ENCODE measurements at places on chromosomes 4 and X.

GRCh38 chrX:65994519-65995506, 45.1 kb downstream of the VSIG4 start:
- no peak overlapping the region for H3K27ac ChIP-seq
- H3K4me1 ChIP-seq: peaks cover 7% of the 10 kb centered on the region
- DNase-seq: no peak

GRCh38 chr4:82694046-82694445, 104.5 kb downstream of the SCD5 start:
- DNase-seq: no peak
- H3K27me3 ChIP-seq: no peaks in the 10 kb centered on the region
- no peaks in the 10 kb centered on the region for H3K4me1 ChIP-seq
- H3K27ac ChIP-seq: no peak overlapping the region
- H3K36me3 ChIP-seq: no peaks in the 10 kb centered on the region

DNA sequence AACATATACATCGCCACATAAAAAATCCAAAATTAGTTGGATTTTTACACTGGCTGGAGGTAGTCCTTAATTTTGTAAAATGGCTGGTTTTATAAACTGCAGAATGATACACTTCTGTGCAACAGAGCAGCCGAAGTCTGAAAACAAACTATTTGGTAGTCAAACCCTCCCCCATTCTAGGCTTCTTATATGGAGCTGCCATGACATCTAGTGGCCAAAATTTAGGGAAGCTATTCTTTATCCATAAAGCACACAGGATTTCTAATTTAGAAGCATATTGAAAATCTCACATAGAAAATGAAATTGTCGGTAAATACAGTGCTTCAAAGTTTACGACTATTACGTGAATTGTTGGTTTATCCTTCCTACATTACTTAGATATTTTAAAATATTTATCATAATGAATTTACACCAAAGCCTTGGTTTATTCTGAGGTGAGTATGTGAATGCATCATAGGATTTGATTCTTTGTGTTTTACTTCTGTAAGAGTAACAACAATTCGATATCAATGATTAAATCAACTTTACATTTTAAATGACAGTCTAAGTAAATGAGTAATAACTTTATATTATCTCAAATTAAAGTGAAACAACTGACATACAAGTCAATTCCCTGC, 113.4 kb upstream of the FAM241A start:
- no peaks in the 10 kb centered on the region for H3K4me1 ChIP-seq
- no peak overlapping the region for H3K27ac ChIP-seq
- no peaks in the 10 kb centered on the region for H3K36me3 ChIP-seq

- peaks cover 4% of the 10 kb centered on the region for H3K27me3 ChIP-seq
- no peak for DNase-seq
- no peak overlapping the region for H3K27ac ChIP-seq
- H3K4me1 ChIP-seq: no peaks in the 10 kb centered on the region
- H3K36me3 ChIP-seq: no peaks in the 10 kb centered on the region
Measured at GRCh38 chr4:113404841-113405240, 355.4 kb downstream of the ANK2 start.

DNA sequence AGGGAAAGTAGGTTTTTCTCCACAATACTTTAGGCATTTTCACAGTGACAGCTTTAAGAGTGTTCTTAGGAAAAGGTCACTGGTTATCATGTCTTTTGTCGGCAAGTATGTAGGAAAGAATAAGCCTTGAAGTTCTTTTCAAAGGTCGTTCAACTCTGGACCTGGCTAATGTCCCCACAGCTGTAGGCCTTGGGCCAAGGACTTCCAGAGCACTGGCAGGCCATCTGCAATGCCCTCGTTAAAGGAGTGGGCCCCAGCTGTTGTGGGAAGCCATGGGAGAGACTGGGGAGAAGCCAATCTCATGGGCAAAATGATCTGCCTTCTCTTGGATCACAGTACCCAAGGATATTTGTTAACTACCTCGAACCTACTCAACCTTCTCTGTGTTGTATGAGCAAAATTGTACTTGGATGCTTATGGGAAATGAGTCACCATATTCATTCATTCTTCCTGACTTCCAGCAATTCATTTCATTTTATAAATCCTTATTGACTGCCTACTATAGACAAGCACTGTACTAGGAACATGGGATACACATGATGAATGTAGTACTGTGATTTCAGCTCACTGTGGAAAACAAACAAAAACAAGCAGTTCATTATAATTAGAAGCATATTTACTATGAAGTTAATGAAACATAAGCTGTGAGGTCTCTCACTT, 141.1 kb upstream of the KIT start:
- H3K4me1 ChIP-seq: no peaks in the 10 kb centered on the region
- H3K27me3 ChIP-seq: no peaks in the 10 kb centered on the region
- no peak for DNase-seq

DNA sequence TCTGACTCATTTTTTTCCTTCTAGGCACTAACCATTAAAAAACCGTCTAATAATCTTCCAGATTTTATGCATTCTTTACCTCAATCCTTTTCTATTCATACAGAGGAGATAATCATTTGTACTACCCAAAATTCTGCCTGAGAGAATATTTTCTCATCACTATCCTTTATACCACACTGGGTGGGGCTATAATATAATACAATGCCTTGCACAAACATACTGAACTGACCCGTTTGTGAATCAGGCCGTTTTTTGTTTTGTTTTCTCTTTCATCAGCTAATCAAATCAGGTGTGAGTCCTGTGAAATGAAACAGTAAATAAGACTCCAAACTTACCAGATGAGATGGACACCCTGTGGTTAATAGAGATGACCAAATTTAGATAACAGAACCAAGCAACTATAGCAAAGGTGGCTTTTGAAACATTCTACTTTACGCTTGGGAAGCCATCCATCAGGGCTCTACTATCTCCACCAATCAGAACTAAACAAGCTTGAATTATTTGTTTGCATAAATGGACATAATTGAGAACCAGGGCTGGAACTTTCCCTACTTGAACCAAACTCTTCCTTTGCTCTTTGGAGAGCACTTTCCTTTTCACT, 573.0 kb downstream of the GABRG1 start:
- H3K27me3 ChIP-seq: no peaks in the 10 kb centered on the region

DNA sequence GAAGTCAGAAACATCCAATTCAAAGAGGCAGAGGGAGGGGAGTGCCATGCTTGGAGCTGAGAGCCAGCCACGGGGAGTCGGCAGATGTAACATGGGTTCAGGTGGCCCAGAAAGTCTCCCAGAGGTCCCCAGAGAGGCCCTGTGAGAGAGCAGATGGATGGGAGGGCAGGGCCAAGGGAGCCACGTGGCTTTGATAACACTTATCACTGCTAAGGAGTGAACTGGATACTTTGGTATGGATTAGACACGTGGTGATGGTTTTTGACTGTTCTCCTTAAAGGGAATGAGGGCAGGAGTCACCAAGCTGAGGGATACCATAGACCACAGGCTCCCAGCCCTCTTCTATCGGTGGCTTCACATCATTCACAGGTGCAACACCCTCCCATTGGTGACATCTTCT, 13.7 kb downstream of the CCKAR start:
- H3K36me3 ChIP-seq: no peaks in the 10 kb centered on the region
- H3K27ac ChIP-seq: no peak overlapping the region
- no peak for DNase-seq
- no peaks in the 10 kb centered on the region for H3K4me1 ChIP-seq

DNA sequence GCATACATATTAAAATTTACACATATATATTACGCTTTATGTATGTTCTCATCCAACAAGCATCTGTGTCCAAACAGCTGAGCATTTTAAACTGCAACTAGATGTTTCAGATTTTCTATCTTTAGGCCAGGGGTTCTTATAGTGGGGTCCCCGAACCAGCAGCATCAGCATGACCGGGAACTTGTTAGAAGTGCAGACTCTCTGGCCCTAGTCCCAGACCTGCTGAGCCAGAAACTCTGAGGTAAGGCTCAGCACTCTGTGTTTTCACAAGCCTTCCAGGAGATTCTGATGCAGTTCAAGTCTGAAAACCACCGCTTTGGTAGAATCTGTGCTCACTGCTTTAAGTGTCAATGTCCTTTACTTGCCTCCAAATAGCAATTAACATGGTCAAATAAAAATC, 266.2 kb upstream of the CASK start:
- H3K27ac ChIP-seq: no peak overlapping the region
- H3K27me3 ChIP-seq: no peaks in the 10 kb centered on the region
- no peak overlapping the region for H3K4me3 ChIP-seq
- no peaks in the 10 kb centered on the region for H3K4me1 ChIP-seq
- DNase-seq: no peak

DNA sequence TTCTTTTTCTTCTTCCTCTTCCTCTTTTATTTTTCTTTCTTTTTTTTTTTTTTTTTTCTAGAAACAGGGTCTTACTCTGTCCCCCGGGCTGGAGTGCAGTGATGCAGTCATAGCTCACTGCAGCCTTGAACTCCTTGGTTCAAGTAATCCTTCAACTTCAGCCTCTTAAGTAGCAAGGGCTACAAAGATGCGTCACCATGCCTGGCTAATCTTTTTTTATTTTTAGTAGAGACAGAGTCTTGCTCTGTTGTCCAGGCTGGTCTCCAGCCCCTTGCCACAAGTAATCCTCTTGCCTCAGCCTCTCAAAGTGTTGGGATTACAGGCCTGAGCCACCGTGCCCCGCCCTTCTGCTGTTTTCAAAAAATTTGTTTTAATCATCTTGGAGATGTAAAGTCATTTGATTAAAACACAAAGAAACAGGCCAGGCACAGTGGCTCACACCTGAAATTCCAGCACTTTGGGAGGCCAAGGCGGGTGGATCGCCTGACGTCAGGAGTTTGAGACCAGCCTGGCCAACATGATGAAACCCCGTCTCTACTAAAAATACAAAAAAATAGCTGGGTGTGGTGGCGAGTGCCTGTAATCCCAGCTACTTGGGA, 28.1 kb downstream of the SYNPO2 start:
- no peaks in the 10 kb centered on the region for H3K36me3 ChIP-seq
- DNase-seq: no peak
- no peak overlapping the region for H3K27ac ChIP-seq
- peaks cover 21% of the 10 kb centered on the region for H3K27me3 ChIP-seq

- H3K4me3 ChIP-seq: no peak overlapping the region
- no peaks in the 10 kb centered on the region for H3K4me1 ChIP-seq
Measured at GRCh38 chr4:179123084-179123483, 1680.8 kb upstream of the AGA start.

DNA sequence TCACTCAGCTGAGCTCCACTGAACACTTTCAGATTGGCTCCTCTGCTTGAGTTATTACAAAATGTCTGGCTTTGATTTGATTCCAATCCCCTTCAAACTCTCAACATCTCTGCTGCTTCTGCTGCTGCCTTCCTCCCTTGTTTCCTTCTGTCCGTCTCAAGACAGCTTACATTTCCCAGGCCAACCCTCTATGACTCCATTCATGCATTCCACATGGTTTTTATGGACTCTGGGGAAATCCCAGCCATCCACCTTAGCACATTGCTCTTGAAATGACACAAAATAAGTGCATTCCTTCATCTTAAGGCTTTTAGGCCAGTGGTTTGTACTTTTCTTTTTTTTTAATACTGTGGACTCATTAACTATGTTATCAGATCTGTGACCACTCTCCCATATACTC, 68.5 kb upstream of the TMEM164 start:
- H3K27me3 ChIP-seq: no peaks in the 10 kb centered on the region
- H3K4me3 ChIP-seq: no peak overlapping the region
- H3K36me3 ChIP-seq: no peaks in the 10 kb centered on the region
- H3K4me1 ChIP-seq: no peaks in the 10 kb centered on the region
- no peak for DNase-seq

DNA sequence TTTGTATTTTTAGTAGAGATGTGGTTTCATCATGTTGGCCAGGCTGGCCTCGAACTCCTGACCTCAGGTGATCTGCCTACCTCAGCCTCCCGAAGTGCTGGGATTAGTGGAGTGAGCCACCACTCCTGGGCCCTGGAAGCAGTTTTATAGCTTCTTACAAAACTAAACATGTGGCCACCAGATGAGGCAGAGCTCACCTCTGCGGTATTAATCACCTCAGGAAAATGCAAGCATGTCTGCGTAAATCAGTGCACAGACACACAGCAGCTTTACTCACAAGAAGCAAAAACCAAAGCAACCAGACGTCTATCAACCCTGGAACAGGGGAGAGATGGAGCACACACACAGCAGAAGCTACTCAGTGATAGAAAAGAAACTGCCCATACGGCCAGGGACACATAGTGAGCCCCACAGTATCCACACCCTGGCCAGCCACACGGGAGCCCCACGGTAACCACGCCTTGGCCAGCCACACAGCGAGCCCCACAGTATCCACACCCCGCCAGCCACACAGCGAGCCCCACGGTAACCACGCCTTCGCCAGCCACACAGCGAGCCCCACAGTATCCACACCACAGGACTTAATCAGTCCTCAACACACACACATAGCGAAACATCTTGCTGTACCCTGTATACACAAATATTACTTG, 30.2 kb downstream of the PPP2R3B start:
- H3K4me1 ChIP-seq: peaks cover 22% of the 10 kb centered on the region
- H3K27ac ChIP-seq: peak overlapping the region; percentile 90
- no peaks in the 10 kb centered on the region for H3K27me3 ChIP-seq
- H3K36me3 ChIP-seq: peaks cover 48% of the 10 kb centered on the region
- no peak for DNase-seq

GRCh38 chr4:26727844-26728243, 132.8 kb upstream of the STIM2 start:
- peaks cover 18% of the 10 kb centered on the region for H3K4me1 ChIP-seq
- no peaks in the 10 kb centered on the region for H3K27me3 ChIP-seq
- no peaks in the 10 kb centered on the region for H3K36me3 ChIP-seq
- no peak overlapping the region for H3K27ac ChIP-seq

DNA sequence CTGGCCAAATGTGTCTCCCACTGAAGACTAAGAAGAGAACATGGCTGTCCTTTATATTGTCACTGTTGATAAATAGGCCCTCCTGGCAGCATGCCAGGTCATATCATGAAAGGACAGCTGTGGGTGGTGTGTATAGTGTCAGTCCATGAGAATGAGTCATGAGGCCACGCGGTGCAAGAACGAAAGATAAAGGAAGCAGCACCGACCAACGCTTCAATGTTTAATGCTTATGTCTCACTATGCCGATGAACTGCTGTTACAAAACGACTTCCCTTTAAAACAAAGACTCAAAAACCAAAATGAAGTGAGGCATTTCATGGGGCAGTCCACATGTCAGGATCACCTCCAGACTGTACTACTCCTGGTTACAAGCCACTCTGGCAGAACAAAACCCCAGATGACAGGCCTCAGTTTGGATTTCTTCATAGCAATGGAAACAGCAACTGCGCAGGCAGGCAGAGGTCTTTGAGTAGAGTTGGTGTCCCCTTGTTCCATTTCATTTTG, 5.2 kb upstream of the TCEANC start:
- no peaks in the 10 kb centered on the region for H3K27me3 ChIP-seq
- H3K27ac ChIP-seq: peak overlapping the region; percentile 61
- H3K4me3 ChIP-seq: no peak overlapping the region
- DNase-seq: peak; percentile 10
- H3K4me1 ChIP-seq: peaks cover 20% of the 10 kb centered on the region
